ENCODE measurements at places on chromosomes 16 and 17.

DNA sequence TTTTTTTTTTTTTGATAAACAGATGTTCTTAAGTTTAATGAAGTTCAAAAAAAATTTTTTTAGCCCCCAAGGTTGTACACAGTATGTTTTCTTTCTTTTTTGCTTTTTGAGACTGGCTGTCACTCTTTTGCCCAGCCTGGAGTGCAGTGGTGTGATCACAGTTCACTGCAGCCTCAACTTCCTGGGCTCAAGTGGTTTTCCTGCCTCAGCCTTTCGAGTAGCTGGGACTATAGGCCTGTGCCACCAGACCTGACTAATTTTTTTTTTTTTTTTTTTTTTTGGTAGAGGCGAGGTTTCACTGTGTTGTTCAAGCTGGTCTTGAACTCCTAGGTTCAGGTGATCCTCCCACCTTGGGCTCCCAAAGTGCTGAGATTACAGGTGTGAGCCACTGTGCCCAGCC, 12.8 kb downstream of the ITGAE start:
- DNase-seq, result no peak

DNA sequence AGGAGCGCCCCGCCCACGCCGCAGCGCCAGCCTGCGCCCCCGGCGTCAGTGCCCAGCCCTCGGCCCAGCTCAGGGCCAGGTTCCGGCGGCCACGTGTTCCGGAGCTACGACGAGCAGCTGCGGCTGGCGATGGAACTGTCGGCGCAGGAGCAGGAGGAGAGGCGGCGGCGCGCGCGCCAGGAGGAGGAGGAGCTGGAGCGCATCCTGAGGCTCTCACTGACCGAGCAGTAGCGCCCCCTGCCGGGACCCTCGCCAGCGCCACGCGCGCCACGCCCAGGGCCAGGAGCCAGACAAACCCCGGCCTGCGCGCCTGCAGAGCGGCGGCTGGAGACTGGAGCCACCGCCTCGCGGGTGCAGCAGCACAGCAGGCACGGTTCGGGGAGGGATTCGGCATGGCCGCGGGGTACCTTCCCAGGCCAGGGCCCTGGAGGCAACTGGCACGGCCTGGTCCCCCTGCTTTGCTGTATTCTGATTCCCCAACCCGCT, 9.3 kb downstream of the CORO6 start:
- peak; percentile 80 for DNase-seq

DNA sequence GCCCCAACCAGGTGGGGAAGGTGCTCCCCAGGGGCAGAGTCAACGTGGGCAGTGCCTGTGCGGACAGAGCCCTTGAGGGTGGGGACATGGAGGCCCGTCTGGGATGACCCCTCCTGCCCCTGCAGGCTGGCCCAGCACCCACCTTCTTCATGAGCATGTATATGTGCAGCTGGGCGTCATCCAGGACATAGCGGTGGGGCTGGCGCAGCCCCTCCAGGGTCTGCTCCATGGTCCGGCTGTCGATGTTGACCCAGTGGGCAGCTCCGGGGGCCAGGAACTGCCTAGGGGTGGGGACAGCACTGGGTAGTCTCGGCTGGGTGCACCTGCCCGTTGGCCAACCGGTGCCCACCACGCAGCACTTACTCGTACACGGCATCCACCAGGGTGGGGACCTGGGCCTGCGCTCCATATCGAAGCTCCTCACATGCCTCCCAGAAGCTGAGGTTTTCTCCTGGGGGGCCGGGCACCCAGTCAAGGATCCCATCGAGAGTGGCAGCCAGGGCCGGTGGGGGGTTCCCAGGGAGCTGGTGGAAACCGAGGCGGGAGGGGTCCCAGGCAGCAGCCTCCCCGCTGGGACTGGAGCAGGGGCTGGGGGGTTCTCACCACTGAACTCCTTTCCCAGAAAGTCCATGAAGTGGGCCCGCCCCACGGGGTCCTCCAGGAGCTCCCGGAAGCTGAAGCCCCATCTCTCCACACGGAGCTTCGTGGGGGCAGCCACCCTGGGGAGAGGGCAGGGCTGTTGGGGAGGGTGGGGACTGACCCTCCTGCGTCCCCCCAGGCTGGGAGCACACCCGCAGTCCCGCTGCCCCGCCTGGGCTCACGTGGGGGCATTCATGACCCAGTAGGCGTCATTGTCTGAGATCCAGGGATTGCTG, 5.1 kb downstream of the RGS11 start:
- no peak for DNase-seq

DNA sequence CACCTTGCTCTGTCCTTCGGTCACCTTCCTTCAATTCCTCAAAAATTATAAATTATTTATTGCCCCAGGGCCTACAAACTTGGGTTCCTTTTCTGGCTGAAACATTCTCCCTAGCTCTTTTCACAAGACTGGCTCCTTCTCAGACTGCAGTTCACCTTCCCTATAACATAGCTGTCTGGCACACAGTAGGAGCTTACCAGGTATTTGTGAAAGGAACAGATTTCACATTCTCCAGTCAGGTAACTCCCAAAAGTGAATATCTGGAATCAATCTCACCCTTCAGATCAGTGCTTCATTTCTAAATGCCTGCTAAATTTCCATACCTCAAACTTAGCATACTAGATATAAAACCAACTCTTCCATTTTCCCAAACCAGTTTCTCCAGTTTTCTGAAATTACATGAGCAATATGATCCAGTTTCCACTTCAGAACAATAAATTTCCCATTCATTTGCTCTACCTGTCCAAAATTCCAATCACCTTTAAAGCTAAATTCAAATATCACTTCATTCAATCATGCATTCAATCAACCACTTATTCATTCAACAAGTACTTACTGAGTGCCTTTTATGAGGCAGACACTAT, 6.1 kb downstream of the RFFL start:
- no peak for DNase-seq

GRCh38 chr16:85259832-85260167, 147.5 kb upstream of the CIBAR2 start:
- DNase-seq, result no peak

All from stimulated activated CD8-positive, alpha-beta memory T cell treated with anti-CD3 and anti-CD28 coated beads, Interleukin-4, amount 100 ng/mL, for 1 hour (primary cell).